ENCODE measurements at places on chromosomes 11 and 22. TPM values are rescaled to one million over a fixed set of nuclear protein-coding genes. Genes with fewer than 3 reads are reported as not detected.

DNA sequence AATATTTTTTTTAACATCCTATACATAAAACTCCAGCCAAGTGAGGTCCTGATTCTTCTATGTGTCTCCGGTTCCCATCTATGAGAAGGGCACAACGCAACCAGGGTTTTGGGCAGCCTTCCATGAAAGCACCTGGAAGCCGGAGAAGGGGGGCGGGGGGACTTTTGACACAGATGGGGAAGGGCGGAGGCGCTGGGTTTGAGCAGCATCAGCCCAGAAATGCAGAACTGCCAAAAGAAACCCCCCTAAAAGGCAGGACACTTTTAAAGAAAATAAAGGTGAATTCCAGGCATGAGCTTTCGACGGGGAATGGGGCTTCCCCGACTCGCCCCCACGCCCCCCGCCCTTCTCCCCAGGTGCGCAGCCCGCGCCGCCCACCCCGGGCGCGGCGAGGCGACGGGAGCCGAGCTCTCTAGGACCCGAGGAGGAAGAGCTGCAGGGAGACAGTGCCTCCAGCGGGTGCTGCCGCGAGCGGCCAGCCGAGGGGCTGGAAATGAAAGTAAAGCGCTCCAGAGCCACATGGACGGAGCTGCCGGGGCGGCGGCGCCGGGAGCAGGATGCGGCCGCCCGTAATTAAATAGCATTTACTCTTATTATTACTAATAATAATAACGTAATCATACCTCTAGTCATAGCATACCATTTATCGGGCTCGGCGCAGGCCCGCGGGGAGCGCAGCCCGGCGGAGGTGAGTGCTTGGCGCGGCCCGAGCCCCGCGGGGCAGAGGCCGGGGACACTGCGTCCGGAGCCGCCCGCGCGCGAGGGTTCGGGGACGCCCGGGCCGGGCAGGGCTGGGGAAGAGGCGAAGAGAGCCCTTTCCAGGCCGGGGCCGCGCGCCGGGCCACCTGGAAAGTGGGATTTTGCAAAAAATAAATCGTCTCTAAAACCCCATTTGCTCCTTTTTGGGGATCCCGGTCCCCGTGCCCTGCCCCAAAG lies at the start of gene ZC3H7B:
TSS of gene ZC3H7B (plus strand) at position 441 of the 936 bp plus-strand sequence. CDS start 19,136 bp downstream, outside the sequence.
- peak; percentile 44 for DNase-seq

Gene TMEM45B
- total RNA-seq: 1.3 TPM

Gene INS
- not detected for total RNA-seq

- DNase-seq: no peak
Observed at GRCh38 chr22:41742918-41743317, 43.6 kb downstream of the MEI1 start.

- no peak for DNase-seq
Observed at GRCh38 chr11:70535191-70535971, 137.1 kb downstream of the CTTN start.
